ENCODE measurements at places on chromosomes 7 and 10.

- DNase-seq, result no peak
Observed at GRCh38 chr10:127826154-127826725, 66.5 kb downstream of the CLRN3 start.

- no peak for DNase-seq
Observed at GRCh38 chr10:117662126-117662525, 119.6 kb downstream of the EMX2 start.

GRCh38 chr7:30213637-30214036 is 70.8 kb upstream of the ZNRF2 start:
- no peak for DNase-seq

- DNase-seq, result no peak
Observed at GRCh38 chr10:19785366-19785765, 30.9 kb upstream of the PLXDC2 start.
